ENCODE measurements at places on chromosomes 3 and 15.

- DNase-seq: peak; percentile 37
These were observed 1064.3 kb upstream of the EPHA6 start for GRCh38 chr3:95750097-95750496.

DNA sequence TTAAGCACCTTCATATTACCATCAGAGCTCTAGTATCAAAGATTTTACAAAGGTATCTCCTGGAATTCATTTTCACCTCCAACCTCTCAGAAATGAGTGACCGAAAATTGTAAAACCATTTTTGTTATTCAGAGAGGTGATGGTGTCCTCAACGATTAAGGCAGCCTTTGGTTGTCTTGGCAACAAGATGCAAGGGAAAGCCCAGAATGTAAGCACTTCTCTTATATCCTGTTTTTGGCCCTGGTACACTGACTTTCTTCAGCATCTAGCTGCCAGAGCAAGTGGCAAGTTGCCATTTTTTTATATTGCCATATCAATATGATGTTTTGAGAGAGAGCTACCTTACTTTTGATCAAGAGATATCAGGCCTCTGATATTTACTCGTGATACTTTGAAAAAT, 384.9 kb upstream of the NECTIN3 start:
- peak; percentile 1 for DNase-seq

GRCh38 chr3:71119171-71119570, 464.4 kb downstream of the FOXP1 start:
- no peak for DNase-seq

DNA sequence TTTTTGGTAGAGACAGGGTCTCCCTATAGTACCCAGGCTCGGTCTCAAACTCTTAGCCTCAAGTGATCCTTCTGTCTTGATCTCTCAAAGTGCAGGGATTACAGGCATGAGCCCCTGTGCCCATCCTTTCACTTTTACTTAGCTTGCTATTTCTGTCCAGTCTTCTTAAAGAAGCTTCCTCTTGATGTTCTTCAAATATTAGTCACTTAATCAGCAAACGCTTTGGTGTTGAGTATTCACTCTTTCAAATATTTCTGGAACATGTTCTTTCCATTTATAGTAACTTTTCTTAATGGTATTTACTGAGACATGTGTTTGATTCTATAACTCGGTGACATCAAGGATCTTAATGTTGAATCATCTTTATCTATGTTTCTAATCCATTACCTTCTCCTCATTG, 122.1 kb downstream of the CNTN6 start:
- no peak for DNase-seq

DNA sequence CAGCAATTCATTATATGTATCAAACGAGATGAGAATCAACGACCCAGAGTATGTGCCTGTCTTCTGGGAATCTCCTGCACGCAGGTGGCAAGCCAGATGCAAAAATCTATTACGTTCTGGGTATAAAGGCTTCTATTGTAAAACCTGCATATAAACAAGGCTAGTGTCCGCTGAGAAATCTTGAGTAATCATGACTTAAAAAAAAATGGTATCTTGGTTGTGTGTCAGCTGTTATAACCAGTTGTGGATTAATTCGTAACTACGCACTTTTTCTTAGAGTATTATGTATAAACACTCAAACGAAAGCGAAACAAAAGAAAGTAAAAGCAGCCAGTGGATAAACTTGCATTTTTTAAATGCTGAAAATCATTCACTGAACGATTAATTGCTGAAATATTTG, 509.1 kb downstream of the RSL24D1 start:
- no peak for DNase-seq

DNA sequence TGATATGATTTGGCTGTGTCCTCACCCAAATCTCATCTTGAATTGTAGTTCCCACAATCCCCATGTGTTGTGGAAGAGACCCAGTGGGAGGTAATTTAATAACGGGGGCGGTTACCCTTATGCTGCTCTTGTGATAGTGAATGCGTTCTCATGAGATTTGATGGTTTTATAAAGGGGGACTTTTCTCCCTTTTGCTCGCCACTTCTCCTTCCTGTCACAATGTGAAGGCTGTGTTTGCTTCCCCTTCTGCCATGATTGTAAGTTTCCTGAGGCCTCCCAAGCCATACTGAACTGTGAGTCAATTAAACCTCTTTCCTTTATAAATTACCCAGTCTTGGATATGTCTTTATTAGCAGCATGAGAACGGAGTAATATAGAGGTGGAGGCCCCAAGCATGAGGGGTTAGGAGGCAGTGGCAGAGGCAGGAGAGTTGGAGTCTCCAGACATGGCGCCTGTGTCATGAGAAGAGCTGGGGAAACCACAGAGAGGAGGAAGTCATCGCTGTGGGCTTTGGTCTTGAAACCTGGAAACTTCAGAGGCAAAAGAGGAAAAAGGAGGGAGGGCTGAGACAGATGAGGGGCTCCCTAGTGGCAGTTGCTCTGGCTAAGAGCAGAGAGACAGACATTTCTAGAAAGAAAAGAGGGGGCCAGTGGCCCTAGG, 107.8 kb upstream of the VEPH1 start:
- DNase-seq: no peak
